ENCODE measurements at places on chromosomes 6 and 20.
A peak's percentile ranks its signal among the peaks of the same experiment; 100 is the strongest.

GRCh38 chr20:1652960-1653359 is 4.6 kb downstream of the SIRPG start:
- DNase-seq = no peak

DNA sequence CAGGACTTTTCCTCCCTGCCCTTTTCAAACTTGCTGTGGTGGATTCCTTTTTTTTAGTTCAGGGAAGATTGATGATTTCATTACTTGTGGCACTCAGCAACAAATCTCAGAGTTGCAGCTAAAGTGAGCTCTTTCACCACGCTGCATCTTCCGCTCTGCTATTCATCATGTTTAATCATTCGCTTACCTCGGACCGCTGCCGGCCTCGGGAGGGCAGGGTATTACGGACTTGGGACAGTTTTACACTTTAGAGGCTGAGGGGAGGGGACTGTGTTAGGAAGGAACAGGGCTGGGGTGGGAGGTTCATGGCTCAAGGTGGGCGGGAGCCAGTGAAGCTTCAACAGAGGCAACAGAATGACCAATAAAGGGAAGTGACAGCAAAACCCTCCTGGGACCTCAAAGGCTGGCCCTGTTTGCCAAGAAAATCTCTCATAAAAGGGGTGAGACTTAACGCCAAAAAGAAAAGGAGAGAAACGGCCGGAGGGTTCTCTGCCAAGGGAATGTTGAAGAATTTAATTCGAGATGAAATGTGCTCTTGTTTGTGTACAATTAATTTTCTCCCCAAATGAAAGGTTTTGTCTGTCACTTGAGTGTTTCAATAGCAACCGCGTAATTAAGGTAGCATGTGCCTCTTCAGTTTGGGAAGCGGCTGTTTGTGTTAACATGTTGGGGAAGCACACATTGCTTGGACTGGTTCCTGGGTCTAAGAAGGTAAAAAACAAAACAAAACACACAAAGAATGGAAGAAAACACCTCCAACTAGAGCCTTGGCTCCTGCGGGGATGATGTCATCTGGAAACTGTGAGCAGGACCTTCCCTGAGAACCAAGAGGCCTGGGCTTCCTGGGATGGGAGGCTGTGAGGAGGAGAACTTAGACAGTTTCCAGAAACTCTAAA is 72.5 kb upstream of the SULF2 start:
- DNase-seq = peak; percentile 63

DNA sequence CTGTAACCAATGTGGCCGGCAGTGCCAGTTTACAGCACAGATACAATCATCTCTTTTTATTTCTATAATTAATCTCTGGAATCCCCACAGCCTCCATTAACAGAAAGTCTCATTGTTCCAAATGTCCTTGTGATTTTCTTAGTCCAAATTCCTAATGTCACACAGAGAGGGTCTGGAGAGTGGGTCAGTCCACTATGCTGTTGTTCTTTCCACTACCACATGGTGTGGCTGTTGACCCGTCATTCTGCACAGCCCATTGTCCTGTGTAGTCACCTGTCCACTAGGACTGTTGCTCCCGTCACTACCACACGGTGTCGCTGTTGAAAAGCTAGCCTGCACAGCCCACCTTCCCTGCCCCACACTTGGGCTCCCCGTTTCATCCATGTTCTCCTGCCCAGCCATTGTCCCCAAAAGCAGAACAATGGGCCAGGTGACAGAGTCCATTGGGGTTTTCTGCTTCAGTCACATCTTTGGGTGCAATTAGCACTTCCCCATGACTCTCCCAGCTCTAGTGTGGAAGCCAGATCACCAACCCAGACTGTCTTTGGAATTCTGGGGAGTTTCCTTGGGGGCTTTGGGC is 8.6 kb upstream of the LBP start:
- no peak for DNase-seq

DNA sequence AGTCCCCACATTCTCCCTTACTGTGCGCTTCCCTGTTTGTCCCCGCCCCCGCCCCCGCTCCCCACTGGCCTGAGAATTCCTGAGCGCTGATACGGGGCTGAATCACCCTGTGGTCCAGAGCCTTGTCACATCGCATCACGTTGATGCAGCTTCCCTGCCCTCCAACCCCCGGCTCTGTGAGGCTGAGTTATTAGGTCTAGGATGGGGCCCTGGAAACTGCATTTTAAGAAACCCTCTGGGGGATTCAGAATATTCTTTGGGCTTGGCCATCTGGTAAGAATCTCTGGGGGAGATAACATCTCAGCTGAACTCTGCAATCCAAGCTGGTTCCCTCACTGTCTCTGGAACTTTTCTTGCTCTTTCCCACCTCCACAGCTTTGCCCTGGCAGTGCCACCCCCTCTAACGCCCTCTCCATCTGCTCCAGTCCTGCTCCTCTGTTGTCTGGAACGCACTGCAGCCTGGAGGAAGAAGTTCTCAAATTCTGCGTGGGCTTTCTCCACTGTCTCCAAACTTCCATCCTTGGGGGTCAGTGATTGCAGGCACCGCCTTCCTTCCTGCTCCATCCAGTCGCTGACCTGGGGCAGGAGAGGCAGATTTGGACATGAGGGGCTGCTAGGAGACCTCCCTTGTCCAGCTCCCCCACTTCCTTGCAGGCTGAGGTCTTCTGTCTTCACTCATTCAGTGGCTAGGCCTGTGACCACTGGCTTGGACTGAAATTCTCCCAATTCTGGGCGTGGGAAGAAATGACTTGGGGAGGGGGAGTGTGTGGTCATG is 42.6 kb downstream of the KIAA1755 start:
- DNase-seq = peak; percentile 77

GRCh38 chr6:84358581-84358980 is 131.1 kb upstream of the CEP162 start:
- no peak for DNase-seq

DNA sequence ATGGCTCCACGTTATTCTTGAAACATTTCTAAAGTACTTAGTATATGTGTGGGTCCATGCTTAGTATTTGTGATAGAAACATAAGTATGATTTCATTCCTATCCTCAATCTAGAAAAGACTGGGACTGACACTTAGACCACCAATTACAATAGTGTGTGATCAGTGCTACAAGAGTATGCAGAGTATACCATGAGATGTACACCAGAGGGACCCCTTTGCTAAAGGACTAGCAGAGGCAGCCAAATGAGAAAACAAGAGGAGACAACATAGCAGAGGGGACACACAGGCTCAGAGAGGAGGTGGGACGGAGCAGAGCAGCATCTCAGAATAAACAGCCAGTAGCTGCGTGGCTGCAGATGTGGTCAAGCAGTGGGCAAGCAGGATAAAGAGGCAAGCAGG is 21.0 kb downstream of the RMND1 start:
- no peak for DNase-seq

DNA sequence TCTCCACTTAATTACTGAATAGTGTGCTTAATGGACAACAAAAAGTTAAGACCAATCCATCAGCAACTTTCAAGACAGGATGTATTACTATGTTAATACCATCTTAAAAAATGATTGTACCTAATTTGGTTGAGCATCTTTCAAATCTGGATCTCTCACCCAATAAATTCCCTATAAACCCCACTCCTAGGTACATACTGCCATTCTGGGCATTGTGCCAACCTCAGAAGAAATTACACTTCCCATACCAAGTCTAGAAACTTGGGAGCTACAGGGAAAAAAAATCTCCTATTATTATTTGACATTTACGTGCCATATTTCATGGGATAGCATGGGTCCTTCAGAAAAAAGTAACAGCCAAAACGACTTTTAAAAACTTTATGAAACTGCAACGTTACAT is 5.1 kb downstream of the SYNCRIP start:
- DNase-seq = no peak

DNA sequence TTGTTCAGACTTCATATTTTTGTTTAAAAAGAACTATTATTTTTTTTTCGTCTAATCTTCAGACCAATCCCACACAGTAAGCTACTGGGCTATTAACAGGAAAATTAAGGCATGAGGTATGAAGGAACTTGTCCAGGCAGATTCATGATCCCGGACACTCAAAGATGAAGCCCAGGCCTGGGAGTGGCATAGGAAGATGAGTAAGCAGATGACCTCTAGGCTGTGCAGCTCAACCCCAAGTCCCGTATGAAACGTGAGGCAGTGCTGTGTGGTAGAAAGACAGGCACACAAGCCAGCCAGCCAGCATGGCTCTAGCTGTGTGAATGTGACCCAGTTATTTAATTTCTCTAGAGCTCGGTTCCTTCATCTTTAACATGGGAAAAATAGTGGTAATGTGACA is 231.9 kb downstream of the CLIC5 start:
- peak; percentile 11 for DNase-seq

DNA sequence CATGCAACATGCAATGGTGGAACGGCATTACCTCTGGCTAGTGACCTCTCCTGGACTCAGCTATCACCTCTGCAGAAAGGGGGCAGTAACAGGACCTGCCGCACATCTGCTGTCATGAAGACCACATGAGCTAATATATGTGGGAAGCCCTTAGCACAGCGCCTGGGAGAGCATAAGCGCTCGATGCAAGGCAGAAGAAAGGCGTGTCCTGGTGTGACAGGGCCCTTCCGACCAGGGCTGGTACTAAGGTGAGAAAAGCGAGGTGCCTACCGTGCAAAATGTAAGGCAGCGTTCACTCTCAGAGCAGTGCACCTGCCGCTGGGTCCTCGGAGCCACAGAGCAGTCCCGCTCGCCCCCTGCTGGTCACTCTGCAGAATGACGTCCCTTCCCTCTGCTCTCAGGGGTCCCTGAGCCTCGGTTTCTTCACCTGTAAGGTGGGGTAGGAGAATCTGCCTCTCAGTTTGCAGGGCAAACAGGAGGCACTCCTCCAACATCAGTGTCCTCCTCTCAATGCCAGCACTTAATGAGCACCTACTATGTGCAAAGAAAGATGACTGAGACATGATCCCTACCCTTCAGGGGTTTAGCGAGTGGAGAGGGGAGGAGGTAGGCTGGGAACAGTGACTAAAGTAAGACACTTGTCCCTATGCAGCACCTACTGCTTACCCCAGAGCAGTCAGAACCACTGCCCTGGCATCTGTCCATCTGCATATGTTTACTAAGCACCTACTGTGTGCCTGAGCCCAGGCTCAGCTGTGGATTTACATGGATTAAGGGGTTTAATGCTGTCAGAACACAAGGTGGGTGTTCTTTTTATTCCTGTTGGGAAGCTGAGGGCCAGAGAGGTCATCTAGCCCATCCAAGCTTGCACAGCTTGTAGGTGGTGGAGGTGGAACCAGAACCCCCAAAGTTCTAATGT is 41.1 kb upstream of the PTGIS start:
- DNase-seq = peak; percentile 87

- no peak for DNase-seq
Measured at GRCh38 chr20:37901240-37901639, 1.7 kb upstream of the VSTM2L start.

DNA sequence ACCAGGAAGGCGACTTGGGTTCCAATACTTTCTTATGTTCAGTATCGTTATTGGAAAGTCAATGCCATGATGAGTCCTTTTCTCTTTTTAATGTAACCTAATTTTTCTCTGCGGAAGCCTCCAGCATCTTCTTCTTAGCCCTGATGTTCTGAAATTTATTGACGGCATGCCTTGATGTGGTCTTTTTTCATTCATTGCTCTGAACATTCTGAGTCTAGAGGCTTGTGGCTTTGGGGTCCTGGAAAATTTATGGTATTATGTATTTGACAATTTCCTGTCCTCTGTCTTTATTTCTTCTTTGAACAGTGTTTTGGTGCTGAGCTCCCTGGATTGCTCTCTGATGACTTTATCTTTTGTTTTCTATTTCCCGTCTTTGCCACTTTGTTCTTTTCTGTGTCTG is 28.7 kb upstream of the MAS1 start:
- DNase-seq = no peak

DNA sequence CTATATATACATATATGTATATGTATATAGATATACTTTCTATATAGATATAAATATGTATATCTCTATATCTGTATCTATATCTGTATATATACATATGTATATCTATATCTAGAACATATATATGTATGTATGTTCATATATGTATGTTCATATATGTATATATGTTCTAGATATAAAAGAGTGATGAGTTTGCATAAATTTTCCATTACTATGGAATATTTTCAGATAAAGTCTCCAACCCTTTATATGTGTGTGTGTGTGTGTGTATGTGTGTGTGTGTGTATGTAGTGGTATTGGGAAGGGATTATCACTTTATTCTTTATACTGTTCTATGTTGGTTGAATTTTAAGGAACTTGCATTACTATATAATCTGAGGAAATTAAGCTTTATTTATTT is 33.3 kb downstream of the SYNE1 start:
- no peak for DNase-seq

- no peak for DNase-seq
Measured at GRCh38 chr6:161100072-161100471, 108.5 kb downstream of the MAP3K4 start.

DNA sequence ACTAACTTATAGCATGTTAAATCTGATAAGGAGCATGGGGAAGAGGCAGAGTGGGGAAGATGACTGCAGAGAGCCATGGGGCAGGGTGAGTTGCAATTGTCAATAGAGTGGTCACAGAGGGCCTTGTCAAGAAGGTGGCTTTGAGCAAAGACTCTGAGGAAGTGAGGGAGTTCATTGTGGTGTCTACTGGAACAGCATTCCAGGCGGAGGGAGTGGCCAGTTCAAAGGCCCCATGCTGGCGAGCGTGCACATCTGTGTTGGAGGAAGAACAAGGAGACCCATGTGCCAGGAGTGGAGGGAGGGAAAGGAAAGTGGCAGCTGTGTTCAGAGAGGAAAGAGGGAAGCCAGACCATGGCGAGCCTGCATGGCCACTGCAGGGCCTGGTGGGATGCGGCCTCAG is 15.8 kb upstream of the GPR6 start:
- no peak for DNase-seq

DNA sequence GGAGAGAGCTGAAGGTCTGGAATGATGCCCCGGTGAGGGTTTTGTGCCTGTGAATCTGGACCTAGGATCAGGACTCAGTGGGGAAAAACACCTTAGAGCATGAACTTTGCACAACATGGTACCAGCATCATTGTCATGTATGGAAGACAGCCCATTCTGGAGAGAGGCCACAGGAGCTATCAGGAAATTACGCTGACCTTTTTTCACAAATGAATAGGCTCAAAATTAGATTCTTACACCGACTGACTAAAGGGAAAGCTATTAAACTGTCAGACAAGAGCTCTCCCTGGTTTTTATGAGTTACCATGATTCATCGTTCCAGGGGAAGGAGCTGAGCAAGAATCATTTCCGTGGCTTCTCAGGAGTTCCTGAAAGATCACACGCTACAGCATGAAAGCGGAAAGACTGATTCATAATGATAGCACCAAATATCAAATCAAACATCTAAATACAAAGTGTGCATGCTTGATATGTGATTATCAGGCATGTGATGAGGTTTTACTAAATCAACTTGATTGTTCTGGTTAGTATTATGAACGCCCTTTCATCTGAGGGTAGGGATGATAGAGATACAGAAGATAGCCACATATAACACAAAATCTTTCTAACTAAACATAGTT is 224.9 kb upstream of the SMLR1 start:
- DNase-seq = no peak

DNA sequence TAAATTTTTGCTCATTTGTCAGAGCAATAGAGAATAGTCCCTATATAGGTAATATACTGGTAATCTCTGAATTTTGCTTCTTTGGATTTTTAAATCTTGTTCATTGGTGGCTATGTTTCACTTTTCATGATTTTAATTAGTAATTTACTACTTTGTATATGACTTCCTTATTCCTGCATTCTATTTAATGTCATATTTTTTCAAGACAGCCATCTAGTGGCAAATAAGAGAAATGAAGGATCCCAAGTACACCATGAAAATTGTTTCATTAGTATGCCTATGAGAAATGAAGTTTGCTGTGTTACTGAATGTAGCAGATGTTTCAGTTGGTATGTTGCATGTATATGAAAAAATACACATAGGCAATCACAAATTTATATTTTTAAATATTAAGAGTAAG is 82.4 kb downstream of the ZNF292 start:
- no peak for DNase-seq

- no peak for DNase-seq
Measured at GRCh38 chr6:1495344-1495743, 106.0 kb downstream of the FOXF2 start.

Measured in retina (tissue), 1 donor.